ENCODE measurements at places on chromosomes 4 and X. TPM values are rescaled to one million over a fixed set of nuclear protein-coding genes. Genes with fewer than 3 reads are reported as not detected.

DNA sequence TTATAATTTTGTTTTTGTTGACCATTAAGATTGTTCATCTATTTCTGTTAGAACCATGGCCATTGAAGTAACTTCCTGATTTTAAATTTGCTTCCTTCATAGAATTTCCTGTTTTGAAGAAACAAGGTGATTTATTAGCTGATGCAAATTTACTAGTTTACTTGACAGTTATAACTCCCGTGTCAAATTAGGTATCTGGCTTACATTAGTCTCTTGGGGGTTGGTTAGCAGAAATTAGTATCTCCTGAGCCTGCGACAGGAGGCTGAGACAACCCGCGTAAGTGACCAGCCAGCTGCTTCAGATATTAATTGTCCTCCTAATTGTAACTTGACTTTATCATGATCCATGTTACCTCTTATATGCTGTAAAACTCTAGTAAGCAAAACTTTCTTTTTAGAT lies 154.3 kb downstream of the CFAP299 start:
- no peak for DNase-seq

DNA sequence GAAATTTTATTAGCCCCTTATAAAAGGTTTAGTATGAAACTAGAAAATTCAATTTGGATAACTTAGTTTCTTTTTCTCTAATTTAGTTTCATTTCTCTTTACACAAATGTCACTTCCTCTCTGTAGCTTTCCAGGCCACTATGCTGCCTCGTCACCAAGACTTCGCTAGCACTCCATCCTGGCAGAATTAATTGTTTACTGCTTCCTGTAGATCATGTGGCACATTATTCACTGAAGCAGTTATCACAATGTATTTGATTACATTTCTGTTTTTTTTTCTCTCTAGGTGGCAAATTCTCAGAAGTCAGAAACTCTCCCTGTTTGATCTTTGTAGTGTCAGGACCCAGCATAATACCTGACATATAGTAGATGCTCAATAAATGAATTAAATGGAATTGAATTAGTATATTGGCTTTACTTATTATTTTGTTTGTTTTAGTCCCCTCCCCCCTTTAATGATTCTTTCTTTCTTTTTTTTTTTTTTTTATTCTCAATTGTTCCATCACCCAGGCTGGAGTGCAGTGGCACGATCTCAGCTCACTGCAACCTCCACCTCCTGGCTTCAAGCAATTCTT lies 9.3 kb upstream of the SAT1 start:
- DNase-seq: no peak

- DNase-seq: peak; percentile 63
These were observed at the start of gene ARMCX1 for GRCh38 chrX:101550362-101550750. Gene ARMCX1, plus strand, starts transcription at chrX:101550547. Its CDS starts 2,384 bp downstream, at chrX:101552931.

DNA sequence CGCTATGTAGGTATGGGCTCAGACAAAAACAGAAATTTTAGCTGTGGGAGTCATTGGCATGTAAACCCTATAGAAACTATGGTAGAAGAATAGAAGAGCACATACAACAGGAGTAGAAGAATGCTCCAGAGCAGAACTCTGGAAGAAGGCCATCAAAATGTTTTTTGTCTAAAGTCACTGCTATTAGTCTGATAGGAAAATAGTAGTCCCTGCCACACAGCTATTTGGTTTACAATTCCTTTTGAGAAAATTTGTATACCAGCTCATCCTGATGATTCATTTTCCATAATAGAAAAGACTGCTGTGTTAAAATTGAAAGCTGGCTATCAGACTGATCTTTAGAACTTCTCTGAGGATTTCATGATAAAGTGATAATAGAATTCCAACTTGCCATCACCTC lies 32.8 kb upstream of the ADAD1 start:
- DNase-seq: no peak

DNA sequence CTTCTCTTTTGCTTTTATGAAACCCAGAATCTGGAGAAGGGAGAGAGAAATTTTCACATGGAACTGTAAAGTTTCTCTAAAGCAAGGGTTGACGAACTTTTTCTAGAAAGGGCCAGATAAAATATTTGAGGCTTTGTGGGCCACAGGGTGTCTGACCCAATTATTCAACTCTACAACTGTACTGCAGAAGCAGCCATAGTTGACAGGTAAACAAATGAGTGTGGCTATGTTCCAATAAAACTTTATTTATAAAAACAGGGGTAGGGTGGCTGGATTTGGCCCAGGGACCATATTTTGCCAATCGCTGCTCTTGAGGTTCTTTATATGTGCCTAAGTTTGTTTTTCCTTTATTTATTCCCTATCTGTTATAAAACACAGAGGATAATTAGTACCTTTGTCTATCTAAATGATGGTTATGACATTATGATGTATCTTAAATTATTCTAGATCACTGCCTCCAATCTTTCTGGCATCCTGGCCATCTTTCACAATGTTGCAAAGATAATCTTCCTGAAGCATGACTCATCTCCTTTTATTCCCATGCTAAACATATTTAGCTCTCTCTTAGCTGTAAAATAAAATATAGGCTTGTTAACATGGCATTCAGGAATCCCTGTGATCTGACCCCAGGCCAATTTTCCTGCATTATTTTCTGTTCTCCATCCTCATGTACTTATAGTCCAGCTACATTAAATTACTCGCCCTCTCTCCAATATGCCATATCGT lies 106.8 kb upstream of the CBLL2 start:
- DNase-seq: no peak

DNA sequence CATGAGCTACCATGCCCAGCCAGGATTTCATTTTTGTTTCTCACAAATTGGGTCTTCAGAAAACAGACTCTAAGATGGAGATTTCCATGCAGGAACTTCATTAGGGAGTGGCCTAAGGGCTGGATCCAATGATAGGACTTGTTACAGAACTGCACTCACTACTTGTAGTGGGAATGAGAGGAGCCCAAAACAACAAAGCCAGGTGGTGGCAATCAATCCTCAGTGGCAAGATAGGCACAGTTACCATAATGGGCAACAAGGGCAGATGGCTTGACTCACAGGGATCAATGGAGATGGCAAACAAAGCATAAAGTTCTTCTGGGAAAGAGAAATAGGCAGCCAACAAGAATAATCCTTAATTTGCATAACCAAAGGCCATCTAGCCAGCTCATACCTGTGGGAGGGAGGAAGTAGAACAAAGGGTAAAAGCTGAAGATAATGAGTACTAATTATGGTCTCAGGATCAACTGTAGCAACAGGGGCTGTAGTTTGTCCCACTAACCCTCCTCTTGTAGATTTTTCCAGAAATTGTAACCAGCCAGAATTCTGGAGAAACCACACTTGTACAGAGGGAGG lies 72.8 kb upstream of the MAPK10 start:
- DNase-seq: no peak

GRCh38 chrX:74225111-74225510 lies 78.9 kb upstream of the ZCCHC13 start:
- DNase-seq: no peak

DNA sequence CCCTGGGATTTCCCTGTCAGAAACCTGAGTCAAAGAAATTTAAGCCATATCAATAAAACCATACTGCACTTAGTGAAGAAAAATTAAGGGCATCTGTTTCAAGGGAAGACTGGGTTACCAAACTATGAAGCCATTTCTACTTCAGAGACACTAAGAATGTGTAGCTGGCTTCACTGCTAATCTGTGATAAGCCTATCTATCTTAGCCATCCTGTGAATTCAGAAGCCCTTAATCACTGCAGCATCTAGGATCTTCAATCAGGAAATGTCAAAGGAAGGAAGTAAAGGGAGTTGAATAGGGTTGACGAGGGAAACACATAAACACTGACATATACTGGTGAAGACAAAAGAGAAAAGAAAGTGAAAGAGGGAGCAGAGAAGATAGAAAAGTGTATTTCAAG lies 777.6 kb upstream of the DIAPH2 start:
- DNase-seq: no peak

Gene HTRA3
- polyA plus RNA-seq: 6.5 TPM

Gene HERC6
- polyA plus RNA-seq: 7.4 TPM
